OCI-LY7 (cell line): ENCODE measurements at places on chromosomes 4 and X.
A peak's percentile ranks its signal among the peaks of the same experiment; 100 is the strongest.

DNA sequence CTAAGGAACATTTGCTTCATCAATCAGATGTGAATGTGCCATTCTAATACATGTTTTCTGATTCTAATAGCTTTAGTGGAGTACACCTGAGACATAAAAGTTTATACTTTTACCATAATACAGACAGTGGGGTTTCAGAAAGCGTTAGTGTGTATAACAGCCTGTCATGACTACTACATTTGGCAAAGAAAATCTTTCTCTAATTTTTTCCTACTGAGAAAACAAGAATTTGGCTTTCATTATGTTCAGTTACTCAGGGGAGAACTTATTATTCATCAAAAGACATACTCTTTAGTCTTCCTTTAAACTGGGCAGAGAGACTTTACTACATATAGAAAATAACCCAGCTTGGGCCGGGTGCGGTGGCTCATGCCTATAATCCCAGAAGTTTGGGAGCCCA lies 104.9 kb downstream of the PCDH18 start:
- no peak for DNase-seq

DNA sequence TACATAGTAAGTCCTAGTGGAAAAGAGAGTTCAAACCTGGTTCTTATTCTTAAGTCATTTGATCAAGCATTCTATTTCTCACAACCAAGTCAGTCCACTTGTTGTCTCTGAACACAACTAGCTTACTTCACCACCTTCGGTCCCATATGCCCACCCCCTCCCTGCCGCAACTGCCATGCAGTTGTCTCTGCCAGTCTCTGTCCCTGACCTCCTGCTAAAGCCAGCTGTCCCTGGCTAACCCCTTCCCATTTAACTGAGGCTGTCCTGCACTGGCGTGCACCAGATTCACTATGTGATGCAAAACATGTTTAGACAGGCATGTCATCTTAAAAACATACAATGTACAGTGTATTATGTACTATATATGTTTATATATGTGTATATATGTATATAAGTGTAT lies 12.7 kb downstream of the FRAS1 start:
- no peak for DNase-seq

GRCh38 chr4:87423317-87424098 lies 1.1 kb downstream of the NUDT9 start:
- DNase-seq: peak; percentile 33

- no peak for DNase-seq
These were observed 24.1 kb upstream of the MAGEB16 start for GRCh38 chrX:35773958-35774564.

- DNase-seq: no peak
These were observed 7.8 kb downstream of the DOCK11 start for GRCh38 chrX:118503260-118504041.

DNA sequence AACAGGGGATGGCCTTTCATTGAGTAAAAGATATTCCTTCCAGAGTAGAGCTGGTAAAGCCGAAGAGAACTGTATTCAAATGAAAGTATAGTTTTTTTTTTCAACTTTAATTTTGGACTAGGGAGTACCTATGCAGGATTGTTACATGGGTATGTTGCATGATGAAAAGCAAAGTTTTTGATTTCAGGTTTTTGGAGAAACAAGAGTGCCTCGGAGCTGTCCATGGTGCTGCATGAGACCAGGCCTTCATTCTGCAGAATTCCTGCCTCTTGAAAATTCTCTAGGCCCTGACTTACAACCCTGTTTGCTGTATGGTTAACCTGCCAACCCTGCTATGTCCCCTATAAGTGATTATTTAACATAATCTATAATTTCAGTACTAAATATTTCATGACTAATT lies 1065.7 kb upstream of the FTHL17 start:
- peak; percentile 0 for DNase-seq

DNA sequence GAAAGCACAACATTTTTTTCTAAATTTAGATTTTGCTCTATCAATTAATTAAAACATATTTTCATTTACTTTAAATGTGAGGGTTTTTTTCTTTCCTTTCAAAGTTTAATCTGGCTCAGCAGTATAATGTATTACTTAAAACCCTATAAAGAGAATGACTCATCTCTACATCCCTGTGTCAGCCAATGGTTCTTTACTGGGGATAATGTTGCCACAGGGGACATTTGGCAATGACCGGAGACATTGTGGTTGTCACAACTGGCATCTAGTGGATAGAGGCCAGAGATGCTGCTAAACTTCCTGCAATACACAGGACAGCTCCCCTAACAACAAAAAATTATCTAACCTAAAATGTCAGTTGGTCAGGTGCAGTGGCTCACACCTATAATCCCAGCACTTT lies 53.8 kb downstream of the SYNPO2 start:
- DNase-seq: no peak

GRCh38 chrX:108224727-108225621 lies 133.4 kb downstream of the ATG4A start:
- DNase-seq: peak; percentile 12

GRCh38 chr4:107548211-107548905 lies 171.7 kb downstream of the PAPSS1 start:
- no peak for DNase-seq

- no peak for DNase-seq
These were observed 229.6 kb downstream of the PRDM5 start for GRCh38 chr4:120692964-120693363.

DNA sequence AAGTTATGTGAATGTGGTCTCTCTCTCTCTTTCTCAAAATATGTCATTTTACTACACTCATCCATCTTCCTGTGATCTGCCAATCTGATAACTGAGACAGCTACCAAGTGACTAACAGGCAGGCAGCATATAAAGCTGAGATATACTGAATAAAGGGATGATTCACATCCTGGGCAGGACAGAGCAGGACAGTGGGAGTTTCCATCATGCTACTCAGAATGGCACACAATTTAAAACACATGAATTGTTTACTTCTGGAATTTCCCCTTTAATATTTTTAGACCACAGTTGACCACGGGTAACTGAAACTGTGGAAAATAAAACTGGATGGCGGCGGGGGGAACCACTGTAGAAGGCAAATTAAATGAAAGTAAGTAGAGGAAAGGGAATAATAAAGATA lies 58.6 kb upstream of the DCTD start:
- no peak for DNase-seq

GRCh38 chr4:119955256-119955655 lies 111.4 kb downstream of the MAD2L1 start:
- DNase-seq: no peak

GRCh38 chr4:80489798-80490197 lies 154.3 kb downstream of the CFAP299 start:
- peak; percentile 24 for DNase-seq

DNA sequence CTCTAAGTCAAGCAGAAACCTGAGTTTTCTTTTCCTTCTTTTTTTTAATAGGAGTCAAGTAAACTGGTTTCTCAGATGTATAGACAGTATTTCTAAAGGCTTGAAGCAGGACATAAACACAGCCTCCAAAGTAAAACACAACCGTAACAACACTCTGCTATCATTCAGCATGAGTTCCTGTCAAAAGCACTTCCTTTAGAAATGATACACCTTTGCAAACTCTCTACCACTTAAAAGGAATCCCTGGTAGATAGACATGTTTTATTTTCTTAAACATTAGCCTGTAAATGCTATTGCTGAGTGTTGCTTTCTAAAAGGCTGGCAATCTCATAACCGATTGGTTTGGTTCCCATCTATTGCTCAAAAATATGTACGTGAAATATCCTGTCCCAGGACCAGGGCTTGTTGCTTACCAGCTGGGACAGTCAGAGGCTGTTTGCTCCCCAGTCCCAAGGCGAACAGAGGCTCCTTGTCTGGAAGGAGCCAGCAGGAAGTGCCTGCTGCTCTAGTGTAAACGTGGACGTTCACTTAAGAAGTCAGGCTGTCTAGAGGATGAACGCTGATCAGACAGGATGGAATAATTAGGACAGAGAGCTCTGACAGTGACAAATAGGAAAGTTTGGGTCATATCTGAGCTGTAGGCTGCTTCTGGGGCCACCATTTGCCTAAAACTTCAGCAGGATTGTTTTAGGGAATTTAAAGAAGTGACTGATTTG lies 173.9 kb upstream of the KLF3 start:
- no peak for DNase-seq

DNA sequence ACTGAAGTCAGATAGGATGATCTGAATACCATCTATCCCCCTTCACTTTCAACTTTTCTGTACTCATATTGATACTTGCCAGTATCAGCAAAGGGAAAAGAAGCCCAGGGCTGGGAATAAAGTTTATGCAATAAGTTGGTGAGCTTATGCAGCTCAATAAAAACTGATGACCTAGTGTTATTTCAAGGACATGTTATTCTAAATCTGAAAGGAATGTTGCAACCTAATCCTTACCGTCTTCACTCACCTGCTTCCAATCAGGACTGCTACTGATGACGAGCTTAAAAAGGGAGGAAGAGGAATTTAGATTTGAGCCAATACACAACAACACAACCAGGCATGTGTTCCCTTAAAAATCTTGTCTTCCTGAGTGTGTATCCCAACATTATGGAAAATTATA lies 419.9 kb downstream of the SPRY1 start:
- no peak for DNase-seq

GRCh38 chr4:87697272-87697671 lies 47.2 kb downstream of the DMP1 start:
- DNase-seq: no peak

GRCh38 chr4:568351-568652 lies 7.8 kb downstream of the TMEM271 start:
- no peak for DNase-seq

DNA sequence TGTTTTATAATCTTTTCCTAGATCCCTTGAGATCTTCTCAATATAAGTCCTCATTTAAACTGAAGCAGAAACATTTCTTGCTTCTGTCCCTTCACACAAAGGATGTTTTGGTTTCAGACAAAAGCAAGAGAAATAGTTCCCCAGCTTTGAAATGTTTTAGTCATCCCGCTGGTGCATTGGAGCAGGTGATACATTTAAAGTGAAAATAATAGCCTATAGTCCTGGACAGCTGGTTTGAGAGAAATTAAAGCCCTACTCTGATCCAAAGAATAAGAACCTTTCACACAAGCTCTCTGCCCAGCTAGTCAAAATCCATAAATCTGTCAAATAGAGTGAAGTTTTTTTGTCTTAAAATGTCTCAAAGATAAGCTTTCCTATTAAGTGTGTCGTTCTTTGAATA lies 79.4 kb downstream of the LUZP4 start:
- no peak for DNase-seq

- no peak for DNase-seq
These were observed 3.9 kb downstream of the PLP1 start for GRCh38 chrX:103780336-103781061.

DNA sequence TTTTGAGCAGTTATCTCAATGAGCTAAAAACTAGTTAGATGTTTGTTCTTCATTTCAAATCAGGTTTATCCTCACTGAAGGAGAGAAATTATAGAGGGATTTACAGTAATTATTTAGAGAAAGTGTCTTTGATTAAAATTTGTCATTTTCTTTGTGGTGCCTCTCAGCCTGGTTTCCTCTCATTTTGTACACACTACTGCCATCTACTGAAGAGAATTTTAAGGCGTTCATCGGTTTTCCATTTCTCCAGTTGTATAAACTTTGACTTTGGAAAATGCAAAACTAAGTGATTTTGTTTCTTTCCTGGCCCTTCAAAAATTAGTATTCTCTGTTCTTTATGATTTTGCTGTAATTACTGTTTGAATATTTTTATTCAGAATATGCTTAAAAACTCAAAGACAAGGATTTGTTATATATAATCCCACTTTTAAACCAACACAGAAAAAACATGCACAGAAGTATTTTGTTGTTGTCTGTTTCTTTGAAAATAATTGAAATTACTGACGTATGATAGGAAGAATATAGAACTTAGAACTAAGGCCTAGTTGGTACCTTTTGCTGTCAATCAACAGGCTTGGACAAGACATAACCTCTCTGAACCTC lies 34.4 kb upstream of the ANXA3 start:
- DNase-seq: peak; percentile 27

GRCh38 chr4:10925996-10926395 lies 241.4 kb upstream of the CLNK start:
- no peak for DNase-seq

DNA sequence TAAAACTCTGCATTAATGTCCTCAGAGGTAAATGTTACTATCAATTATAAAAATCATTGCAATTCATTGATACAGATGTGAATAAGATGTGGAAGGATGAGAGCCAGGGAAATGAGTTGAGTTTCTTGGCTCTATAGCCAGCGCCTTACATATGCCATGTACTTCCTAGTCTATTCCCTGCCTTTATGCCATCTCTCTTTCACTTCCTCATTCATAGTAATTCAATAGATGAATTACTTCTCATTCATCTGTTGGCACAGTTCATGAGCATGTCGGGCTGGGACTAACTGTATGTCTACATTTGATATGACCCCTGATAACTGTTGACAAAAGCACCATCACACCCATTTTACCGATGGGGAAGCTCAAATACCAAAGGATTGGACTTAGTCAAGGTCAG lies 55.7 kb downstream of the LNX1 start:
- no peak for DNase-seq

DNA sequence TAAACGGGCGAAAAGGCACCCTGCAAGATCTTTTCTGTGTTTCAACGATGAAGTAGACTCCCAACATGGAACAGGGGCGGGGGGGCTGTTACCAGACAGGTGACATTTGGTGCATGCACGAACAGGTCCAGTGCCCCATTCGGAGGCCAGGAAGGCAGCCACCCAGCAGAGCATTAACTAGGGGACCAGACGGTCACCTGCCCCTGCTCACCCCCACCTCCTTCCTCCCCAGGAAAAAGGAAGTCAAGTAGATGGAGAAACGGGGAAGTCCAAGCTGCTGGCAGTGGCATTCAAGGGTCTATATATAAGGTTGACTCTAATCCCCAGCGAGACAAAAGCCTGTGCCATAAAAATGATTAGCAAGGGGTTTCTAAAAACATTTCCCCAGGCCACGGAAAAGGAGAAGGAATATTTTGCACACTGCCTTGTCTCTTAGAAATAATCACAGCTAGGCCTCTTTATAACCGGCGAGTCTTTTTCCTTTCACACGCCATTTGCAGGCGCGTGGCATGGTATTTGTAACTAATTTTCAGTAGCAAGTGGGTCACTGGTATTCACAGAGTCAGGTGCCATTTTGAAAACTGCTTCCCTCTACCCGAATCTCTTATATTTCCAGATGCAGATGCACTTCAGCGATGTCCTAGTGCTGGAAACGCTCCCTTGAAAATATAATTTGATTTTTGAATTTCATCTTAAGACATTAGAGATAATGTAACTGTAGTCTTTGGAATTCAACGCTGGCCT lies 1.2 kb upstream of the TMSB4X start:
- DNase-seq: peak; percentile 63

DNA sequence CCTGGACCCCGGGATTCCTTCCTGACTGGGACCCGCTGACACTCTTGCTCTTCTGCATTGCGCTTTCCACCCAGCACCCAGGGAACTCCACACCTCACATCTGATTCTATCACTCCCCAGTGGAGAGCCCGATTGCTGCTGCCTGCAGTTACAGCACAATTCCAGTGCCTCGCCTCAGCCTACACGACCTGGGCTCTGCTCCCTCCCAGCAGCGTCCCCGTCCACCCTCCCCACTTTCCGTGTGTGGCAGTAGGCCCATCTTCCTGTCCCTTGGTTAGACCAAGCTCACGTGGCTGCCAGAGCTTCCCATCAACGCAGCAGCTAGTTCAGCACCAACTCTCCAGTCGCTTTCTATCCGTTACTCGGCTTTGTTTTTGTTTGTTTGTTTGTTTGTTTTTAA lies 66.6 kb upstream of the SORBS2 start:
- DNase-seq: no peak
